ENCODE measurements at places on chromosomes 4 and X. TPM values are rescaled to one million over a fixed set of nuclear protein-coding genes. Genes with fewer than 3 reads are reported as not detected.

- no peak for DNase-seq
Observed at GRCh38 chrX:23372220-23372902, 37.7 kb downstream of the PTCHD1 start.

- DNase-seq = no peak
Observed at GRCh38 chr4:108426493-108426892, 193.9 kb upstream of the RPL34 start.

DNA sequence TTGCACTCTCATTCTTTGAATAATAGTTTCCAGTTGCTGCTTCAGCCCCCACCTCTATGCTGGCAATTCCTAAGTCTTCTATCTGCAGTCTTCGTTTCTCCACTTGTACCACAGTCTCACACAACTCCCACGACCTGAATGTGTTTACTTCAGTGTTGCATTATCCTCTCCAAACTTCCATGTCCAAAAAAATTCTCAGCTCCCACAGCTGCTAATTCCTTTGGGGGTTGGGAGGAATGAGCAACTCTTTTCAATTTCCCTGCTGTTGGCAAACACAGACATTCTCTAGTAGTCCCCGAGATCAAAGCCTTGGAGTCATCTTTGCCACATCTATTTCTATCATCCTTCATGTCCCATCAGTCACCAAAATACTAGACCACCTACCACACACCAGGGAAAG is 14.4 kb upstream of the CDS1 start:
- no peak for DNase-seq

DNA sequence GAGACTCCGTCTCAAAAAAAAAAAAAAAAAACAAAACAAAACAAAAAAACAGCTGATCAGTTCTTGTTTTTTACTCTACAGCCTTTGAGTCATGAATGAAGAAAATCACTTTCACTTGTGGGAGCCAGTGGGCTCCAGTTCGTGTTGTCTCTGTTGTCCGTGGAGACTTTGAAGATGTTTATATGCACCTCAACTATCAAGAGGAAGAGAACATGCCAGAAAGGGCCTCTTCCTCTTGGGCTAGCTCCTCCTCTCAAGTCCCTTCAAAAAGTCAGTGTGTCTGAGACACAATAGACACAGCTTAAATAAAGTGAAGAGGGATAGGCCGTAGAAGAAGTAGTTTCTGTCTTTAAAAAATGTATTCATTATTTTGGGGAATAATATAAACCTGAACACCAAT is 182.7 kb downstream of the KDR start:
- peak; percentile 90 for DNase-seq

Gene PALLD
- 33.1 TPM for total RNA-seq

Gene MSANTD1
- total RNA-seq = 0.19 TPM

- no peak for DNase-seq
Observed at GRCh38 chr4:15982842-15983524, 20.0 kb upstream of the FGFBP2 start.

GRCh38 chrX:96683997-96684338 is 674 bp upstream of the DIAPH2 start:
- DNase-seq = peak; percentile 50

Gene CCNQ
- 27.0 TPM for total RNA-seq

- no peak for DNase-seq
Observed at GRCh38 chr4:54274795-54275665, 45.9 kb downstream of the PDGFRA start.

DNA sequence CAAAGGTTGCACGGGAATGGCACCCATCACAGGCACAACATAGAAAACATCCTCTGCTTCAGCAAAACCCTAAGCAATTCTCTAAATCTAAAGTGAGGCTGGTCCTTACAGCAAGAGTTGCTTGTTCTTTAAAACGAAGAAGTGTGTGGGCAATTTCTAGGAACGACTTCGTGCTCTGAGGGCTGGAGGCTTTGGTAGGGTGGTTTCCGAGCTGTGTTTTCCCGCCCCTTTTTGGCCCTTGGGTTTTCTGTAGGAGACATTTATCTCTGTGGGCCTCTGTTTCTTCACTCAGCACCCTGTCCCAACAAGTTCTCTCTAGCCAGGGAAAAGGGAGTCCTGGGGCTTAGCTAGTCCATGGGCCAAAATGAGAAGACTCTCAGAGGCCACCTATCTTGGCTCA is 84.2 kb downstream of the SLC2A9 start:
- no peak for DNase-seq

DNA sequence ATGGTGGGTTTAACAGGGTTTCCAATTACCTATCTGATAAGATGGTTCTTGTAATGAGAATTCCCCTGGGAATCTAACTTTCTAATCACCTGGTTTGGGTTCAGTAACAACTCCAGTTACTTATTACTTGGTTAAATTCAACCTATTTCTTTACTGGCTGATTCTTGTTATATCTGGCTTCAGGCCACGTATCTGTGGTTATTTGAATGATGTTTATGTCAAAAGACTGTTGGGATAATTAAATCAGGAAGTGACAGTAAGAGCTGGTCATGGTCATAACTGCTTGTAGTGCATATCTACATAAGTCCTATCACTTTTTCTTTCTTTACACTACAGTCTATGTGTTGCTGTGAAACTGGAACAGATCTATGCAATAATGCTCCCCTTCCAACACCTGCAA is 108.1 kb downstream of the MID1 start:
- DNase-seq = peak; percentile 73

DNA sequence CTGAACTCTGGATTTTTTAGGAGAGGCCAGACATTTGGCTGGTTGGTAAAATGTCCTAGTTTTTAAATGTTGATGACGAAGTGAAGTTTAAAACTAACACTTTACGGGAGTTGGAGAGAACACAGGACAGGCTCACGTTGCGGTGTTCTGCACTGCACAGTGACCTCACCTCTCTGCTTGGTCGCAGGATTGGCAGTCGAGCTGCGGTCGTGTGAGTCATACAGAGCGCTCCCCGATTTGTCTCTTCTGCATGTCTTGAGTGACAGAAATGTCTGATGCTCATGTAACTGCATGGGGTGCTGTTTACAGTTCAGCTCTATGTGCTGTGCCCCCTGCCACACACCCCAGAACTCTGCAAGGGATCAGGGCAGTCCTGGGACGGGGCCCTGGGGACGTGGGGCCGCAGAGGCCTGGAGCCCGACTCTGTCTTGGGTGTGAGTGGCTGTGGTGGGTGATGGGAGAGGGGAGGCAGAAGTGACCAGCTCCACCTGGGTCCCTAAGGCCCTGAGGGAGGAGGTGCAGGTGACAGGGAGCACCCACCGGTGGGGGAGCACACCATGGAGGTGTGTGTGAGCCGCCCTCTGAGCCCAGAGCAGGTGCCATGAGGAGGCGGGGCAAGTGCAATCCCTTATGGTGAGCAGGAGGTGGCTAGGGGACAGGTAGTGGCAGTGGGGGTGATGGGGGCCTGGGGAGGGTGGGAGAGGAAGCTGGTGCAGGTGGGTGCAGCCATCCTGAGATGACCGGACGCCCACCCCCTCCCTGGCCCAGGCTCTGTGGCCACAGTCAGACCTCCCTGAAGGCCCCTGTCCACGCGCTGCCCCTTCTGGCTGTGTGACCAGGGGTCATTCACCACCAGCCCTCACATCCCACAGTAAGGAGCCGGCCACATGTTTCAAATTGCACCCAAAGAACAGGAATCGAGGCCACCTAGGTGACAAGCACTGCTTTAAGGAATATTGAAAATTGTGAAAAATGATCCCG is 77.9 kb upstream of the ADRA2C start:
- DNase-seq = no peak

DNA sequence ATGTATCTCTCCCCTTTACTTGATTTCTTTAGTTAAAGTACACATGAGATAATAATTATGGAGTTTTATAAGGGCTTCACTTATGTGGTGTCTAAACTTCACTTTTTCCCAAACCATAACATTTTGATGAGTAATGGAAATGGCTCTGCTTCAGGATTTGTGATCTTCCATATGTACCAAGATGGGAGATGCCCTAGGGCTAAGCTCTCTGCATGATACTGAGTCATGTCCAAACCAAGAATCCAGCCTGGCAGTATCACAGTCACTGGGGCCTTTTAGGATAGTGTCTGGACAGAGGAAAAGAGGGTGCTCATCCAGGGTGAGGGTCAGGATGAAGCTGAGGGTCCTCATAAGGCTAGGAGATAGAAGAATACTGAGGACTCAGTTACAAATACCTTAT is 47.9 kb upstream of the PAGE3 start:
- DNase-seq = no peak

Gene FAM133A
- total RNA-seq = not detected

GRCh38 chrX:129762448-129762847 is 17.3 kb upstream of the SASH3 start:
- DNase-seq = no peak

GRCh38 chrX:8845469-8845868 is 44.3 kb upstream of the FAM9A start:
- DNase-seq = no peak

- no peak for DNase-seq
Observed at GRCh38 chr4:179447308-179447707, 2005.1 kb upstream of the AGA start.

DNA sequence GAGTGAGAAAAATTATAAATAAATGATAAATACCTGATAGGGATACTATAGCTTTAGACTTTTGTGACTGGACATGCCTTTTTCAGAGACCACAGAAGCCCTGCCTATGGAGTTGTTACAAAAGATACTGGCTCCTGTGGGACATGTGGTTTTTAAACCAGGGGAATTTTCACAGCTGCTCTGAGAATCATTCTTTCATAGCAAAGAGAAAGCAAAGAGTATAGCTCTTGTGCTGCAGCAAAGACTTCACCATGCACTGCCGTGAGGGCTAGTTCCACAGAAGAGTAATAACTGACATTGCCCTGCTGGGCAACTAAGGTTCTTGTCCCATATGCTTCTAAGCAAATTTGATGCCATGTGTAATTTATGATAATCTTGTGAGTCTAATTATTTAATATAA is 98.2 kb downstream of the MAPK10 start:
- DNase-seq = no peak
